ENCODE measurements at places on chromosomes 16 and 17.

- peaks cover 9% of the 10 kb centered on the region for H3K4me1 ChIP-seq
- no peak overlapping the region for H3K4me3 ChIP-seq
- no peak overlapping the region for H3K27ac ChIP-seq
- H3K36me3 ChIP-seq = peaks cover 4% of the 10 kb centered on the region
Observed at GRCh38 chr16:2855536-2855935, 2.4 kb downstream of the PRSS22 start.

DNA sequence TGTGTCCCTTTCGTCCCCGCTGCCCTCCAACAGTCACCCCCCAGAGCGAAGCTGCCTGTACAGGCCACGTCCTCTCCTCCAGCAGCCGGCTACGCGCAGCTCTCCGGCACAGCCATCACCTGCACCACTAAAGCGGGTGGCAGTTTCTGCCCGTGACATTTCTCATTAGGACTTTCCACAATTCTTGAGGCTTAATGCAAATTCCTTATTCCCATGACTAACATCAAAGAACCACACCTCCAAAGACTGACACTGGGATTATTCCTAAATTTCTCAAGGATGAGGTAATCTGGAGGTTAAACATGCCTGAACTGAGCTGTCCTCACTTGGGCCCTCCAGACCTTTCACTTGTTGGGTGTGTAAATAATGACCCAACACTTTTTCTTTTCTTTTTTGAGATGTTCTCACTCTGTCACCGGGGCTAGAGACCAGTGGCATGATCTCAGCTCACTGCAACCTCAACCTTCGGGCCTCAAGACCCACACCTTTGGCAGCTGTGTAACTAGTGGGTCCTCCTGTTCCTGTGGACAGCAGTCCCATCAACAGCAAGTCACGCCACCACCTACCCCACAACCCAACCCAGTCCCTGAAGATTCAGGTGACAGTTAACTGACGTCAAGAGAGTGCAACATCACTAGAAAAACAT, 11.7 kb downstream of the ANKRD11 start:
- no peak for DNase-seq
- peaks cover 89% of the 10 kb centered on the region for H3K4me1 ChIP-seq
- peaks cover 46% of the 10 kb centered on the region for H3K36me3 ChIP-seq
- peak overlapping the region; percentile 60 for H3K4me3 ChIP-seq
- peak overlapping the region; percentile 69 for H3K27ac ChIP-seq

- no peaks in the 10 kb centered on the region for H3K36me3 ChIP-seq
- no peak for DNase-seq
- peaks cover 7% of the 10 kb centered on the region for H3K4me1 ChIP-seq
- no peak overlapping the region for H3K27ac ChIP-seq
Observed at GRCh38 chr17:65345261-65346005, 208.3 kb downstream of the RGS9 start.

DNA sequence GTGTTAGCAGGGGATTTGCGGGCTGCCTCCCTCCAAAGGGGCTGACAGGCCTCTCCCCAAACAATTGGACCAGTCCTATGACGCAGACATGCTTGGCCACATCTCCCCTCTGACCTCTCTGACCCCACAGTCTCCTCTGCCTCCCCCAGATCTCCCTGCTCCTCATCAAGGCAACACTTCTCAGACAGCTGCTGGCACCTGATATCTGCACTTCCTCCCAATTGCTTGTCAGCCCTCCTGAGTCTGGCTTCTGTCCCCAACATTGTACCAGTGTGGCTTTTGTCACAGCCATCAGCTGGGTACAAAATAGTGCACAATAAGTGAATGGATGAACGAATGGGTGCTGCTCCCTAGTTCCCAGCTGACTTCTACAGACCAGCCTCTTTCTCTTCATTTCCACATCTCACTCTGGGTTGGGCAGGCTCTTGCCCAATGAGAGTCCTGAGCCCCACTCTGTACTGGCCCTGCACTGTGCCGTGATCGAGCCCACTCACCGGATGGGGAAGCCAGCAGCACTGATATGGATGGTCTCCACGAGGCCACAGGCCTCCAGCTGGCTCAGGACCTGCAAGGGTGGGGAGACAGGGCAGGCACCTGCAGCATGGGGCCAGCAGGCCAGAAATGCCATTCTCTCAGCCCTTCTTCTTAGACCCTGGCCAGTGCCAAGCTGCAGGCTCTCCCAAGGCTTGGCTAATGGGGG, 17.1 kb downstream of the ZNHIT3 start:
- no peaks in the 10 kb centered on the region for H3K27me3 ChIP-seq
- H3K4me1 ChIP-seq = no peaks in the 10 kb centered on the region
- peaks cover 55% of the 10 kb centered on the region for H3K36me3 ChIP-seq
- no peak overlapping the region for H3K27ac ChIP-seq

DNA sequence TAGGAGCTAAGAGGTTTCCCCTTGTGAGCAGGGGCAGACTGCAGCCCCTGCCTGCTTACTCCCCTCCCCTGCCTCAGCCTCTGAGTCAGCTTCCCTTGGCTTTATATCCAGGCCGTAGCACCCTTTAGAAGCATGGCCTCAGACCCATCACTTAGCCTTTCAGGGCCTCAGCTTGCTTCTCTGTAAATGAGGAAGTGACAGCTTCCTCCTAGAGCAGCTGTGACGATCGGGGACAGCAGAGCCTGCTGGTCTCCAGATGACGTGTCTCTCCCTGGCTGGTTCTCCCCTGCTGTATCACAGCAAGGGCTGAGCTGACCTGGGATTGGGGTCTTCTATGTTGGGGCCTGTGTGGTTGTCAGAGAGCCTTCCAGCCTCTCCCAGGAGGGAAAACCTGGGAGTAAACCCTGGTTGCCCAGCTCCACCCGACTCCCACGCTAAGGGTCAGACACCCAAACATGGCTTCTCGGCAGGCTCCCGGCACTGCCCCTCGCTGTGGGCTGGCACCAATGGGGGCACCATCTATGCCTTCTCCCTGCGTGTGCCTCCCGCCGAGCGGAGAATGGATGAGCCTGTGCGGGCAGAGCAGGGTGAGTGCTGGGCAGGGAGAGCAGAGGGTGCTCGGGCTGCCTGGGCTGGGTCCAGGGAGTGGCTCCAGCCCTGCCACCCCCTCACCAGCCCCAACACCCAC, 16.3 kb upstream of the MYO15B start:
- H3K4me1 ChIP-seq = peaks cover 5% of the 10 kb centered on the region
- H3K4me3 ChIP-seq = no peak overlapping the region
- H3K36me3 ChIP-seq = no peaks in the 10 kb centered on the region
- DNase-seq = peak; percentile 55

- H3K27ac ChIP-seq = no peak overlapping the region
- DNase-seq = no peak
- H3K27me3 ChIP-seq = no peaks in the 10 kb centered on the region
- no peak overlapping the region for H3K4me3 ChIP-seq
- no peaks in the 10 kb centered on the region for H3K4me1 ChIP-seq
Observed at GRCh38 chr17:61323909-61324868, 75.5 kb upstream of the TBX2 start.

DNA sequence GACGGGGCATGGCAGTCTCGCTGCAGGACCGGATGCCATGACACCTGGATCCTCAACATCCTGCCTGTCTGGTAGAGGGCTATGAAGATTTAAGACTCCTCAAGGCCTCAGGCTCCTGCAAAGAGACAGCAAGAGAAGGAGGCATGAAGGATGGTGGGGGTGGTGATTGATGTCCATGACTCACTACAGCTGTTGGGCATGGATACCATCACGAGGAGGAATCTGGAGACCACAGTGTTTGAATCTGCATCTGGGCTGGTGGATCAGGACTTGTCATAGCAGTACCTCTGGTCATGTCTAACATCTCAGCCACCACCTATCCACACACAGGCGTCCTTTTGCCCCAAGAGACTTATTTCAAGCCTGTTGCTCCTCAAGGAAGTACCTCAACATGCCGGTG, 50.2 kb upstream of the WSCD1 start:
- H3K4me1 ChIP-seq = no peaks in the 10 kb centered on the region
- DNase-seq = no peak
- no peak overlapping the region for H3K4me3 ChIP-seq
- H3K27ac ChIP-seq = no peak overlapping the region

DNA sequence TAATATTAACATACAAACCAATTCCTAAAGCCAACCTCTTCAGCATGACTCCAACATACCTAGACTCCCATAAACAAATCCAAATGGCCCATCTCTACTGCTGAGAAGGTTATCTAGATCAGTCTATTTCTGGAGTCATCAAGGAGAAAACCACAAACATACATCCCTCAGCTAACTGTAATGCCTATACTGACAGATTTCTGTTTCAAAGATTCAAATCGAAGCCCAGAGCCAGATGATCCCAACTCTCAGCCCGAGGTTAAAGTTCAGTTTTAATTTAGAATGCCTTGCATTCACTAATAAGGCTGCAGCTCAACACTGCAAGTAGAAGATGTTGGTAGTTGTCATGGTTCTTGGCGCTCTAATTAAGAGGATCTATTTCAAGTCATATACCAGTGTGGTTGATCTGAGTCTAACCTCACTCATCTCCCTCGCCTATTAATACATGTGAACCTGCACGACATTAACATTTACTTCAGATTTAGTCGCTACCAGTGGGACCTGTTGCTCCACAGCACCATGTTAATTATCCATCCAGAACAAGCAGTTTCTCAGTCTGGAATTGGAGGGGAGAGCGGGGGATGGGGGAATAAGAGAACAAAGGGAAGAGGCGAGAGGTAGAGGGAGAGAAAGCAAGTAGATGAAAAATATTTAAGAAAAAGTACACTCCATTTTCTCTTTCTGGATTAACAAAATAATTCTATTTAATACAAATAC, 15.4 kb downstream of the PHF12 start:
- no peak overlapping the region for H3K4me3 ChIP-seq
- peaks cover 54% of the 10 kb centered on the region for H3K4me1 ChIP-seq
- H3K36me3 ChIP-seq = peaks cover 62% of the 10 kb centered on the region
- no peaks in the 10 kb centered on the region for H3K27me3 ChIP-seq
- H3K27ac ChIP-seq = peak overlapping the region; percentile 64

DNA sequence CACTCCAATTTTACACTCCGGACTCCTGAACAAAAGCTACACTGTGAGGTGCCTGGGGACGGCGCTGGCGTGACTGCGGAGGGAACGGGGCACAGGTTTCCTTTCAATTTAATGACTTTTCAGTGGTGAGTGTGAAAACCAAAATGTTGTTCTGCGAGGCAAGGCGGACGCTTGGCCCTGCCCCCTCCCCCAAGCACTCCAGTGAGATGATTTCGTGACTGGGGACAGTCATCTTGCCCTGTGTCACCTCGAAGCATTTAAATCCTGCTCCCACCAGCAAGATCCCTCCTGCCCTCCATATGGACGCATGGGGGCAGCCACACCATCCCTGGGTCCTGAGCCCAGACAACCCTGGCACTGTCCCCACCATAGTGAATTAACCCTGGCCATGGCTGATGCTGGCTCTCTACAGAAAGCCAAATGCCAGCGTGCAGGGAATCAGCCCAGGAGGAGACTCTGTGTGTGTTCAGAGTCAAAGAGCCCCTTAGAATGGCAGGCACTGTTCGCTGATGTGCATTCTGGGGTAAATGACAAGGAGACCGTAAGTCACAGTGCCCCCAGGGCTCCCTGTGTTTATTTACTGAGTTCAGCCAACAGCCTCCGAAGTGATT, 41.0 kb downstream of the C16orf95 start:
- H3K27me3 ChIP-seq = no peaks in the 10 kb centered on the region
- H3K36me3 ChIP-seq = no peaks in the 10 kb centered on the region
- peaks cover 12% of the 10 kb centered on the region for H3K4me1 ChIP-seq
- DNase-seq = no peak

DNA sequence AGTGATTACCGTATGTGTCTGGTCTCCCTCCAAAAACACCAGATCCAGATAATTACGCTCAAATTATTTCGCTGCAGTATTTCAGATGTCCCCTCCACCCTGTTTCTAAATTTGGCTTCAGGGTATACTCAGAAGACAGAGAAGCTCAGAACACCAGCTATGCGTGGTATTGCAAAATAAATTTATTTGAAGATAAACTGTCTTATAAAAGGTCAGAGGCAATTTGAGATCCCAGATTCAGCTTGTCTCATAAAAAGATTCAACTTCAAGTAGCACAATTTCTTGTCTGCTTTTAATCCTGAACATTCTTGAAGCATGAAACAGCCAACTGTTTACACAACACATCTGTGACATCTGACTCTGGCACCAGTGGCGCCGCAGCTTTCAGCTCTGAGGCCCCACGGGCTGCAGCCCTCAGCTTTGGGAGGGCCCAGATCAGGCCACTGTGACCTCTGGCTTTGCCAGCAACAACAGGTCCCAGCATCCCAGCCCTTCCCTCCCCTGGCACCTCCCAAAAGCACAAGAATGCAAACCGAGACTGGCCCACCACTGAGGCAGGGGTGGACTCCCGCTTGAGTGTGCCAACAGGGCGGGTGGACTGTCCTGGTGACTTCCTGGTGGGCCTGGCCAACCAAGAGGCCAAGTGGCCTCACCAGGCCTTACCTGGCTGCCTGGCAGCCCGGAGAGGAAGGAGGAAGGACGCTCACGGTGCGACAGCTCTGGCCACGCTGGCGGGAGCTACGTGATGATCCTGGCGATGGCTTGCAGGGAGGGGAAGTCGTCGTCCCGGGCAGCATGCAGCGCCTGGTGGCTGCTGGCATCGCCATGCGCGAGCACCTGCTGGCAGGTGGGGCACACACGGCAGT, 8.0 kb downstream of the SYNGR3 start:
- H3K27me3 ChIP-seq = no peaks in the 10 kb centered on the region
- H3K4me1 ChIP-seq = peaks cover 15% of the 10 kb centered on the region
- DNase-seq = no peak

DNA sequence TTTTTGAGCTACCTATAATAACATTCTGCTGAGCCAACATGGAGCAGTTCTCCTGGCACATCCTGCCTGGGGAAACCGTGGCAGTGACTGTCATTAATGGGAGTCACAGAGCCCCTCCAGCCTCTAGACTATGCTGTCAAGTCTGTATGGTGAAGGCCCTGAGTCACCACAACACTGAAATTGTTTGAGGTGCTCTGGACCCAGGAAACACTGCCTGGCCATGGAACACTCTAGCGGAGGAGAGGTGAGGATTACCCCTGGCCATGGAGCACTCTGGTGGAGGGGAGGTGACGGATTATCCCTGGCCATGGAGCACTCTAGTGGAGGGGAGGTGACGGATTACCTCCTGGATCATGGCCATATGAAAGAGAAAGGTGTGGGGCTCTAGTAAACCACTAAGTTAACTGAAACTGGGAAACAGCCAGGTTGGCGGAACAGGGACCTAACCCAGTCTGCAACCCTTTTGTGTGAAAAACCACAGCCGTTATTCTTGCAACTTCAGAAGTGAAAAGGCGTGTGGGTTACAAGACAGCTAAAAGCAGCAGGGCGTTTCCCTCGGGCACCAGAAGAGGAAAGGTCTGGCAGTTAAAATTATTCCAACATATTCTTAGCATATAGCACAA, 156.7 kb downstream of the KCNJ12 start:
- no peak for DNase-seq
- H3K4me1 ChIP-seq = peaks cover 18% of the 10 kb centered on the region
- H3K36me3 ChIP-seq = peaks cover 14% of the 10 kb centered on the region
